ENCODE measurements at places on chromosomes 5 and 9. TPM values are rescaled to one million over a fixed set of nuclear protein-coding genes. Genes with fewer than 3 reads are reported as not detected.

DNA sequence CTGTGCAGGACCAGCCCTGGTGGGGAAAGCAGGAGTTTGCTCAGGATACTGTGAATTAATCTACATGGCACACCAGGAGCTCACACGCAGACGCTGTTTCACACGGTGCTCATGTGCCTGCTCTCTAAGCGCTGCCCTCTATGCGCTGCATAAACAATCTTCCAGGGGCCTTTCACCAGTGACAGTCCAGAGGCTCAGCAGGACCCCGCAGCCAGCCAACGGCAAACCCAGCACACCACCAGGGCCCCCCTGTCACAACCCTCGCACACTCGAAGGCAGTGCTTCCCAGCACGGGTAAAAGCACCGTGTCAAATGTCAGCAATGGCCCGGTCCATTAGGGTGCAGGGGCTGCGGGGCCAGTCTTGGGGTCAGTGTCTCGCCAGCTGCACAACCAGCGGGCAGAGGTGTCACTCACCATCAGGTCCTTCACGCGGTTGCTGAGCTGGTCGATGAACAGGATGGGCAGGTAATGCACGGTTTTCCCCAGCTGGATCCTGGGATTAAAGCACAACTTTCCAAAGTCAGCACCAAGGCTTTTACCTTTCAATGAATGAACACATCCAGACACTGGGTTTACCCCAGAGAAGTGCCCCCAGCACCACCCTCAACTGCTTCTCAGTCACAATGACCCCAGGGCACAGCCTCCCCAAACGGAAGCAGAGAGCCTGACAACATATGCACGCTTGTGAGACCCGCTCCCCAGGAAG, 7.3 kb downstream of the CLPTM1L start:
- DNase-seq = no peak

The THOC3 gene
- total RNA-seq = 69.0 TPM

The PCDHGA12 gene
- total RNA-seq = 10.6 TPM

DNA sequence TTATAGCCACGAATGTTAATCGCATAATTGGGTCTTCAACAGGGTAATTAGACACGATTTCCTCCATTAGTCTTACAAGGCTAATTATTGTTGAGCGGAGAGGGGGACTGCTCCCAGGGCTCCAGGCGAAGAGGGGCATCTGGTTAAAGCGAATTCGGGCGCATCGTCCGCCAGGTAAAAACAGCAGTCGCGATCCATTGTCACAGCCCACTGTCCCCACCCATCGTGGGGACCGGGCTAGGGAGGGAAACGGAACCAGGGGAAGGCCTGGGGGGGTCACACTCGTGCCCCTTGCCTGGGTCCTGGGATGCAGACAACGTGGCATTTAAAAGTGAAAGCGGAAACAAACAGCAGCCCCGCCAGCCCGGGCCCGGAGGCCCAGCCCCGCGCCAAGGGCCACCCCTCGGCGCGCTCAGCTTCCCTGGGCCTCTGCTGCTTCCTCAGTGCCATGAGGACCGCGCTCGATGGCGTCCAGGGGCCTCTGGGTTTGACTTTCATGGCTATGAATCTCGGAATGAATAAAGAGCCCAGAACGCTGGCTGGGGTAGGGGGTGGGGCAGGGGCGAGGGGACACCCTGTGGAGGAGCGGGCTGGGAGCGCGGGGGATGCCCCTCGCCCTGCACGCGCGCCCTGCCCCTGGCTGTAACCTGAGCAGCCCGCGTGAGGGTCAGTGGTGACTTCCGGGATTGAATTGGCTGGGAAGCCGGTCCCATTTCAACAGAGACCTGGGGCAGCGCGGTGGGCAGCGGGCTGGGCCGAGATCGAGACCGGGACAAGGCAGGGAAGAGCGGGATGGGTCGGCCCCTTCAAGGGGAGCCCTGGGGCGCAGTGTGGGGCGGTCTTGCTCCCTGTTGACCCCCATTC, 99.9 kb downstream of the GTF3C4 start:
- no peak for DNase-seq

DNA sequence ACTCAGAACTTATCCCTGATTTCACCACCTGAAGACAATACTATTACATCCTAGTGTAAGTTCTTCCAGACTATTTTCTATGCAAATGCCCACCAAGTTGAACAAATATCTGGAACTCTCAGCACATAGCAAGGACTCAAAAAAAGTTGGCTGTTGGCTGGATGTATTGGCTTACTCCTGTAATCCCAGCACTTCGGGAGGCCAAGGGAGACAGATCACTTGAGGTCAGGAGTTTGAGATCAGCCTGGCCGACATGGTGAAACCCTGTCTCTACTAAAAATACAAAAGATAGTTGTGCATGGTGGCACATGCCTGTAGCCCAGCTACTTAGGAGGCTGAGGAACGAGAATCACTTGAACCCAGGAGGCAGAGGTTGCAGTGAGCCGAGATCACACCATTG, 15.0 kb upstream of the VPS13A start:
- no peak for DNase-seq

DNA sequence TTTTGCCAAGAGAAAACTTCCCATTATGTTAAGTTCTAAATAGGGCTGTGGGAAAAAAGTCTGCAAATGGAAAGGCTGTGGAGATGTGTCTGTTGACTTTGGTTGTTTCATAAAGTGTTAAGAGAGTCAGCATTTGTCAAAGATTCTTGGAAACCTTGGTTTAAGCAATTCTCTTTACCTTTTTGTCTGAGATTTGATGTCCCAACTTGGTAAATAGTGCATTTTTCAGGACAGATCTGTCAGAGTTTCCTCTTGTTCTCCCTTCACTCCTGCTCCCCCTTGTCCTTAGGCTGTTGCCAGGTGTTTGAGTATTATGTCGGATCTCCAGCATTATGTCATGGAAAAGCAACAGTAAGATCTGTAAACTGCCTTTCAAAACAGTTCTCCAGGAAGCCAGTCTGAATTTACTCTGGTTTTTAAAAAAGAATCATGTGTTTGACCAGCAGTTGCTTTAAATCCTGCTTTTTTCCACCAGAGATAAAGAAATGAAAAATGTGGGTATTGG, 79.1 kb upstream of the ADAMTSL1 start:
- no peak for DNase-seq

DNA sequence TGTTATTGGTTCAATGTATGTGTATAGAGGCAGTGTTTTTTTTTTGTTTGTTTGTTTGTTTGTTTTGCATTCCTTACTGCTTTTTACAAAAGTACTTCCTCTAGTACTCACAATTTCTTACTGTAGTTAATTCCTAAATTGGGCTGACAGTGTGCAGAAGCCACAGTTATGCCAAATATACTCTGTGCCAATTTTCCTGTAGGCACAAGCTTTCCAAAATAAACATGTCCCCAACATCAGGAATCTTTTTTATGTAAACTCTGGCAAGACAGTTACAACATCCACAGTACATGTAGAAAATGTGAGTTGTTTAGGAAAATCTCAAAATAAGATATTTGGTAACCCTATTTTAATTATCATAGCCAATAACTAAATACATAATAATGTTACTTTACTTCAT, 161.6 kb upstream of the TSLP start:
- DNase-seq = no peak

GRCh38 chr5:52554293-52554692, 233.4 kb upstream of the ITGA1 start:
- DNase-seq = no peak

The BARHL1 gene
- not detected for total RNA-seq

GRCh38 chr5:160289721-160290120, 22.6 kb downstream of the CCNJL start:
- DNase-seq = no peak

The PTGS1 gene
- 12.0 TPM for total RNA-seq

Measured in vagina (tissue), 2 donors.